Activated T-helper 9 cell treated with anti-CD3 and anti-CD28 coated beads, Interleukin-2, amount 50 U/mL, for 16 hours (primary cell): ENCODE measurements at places on chromosomes 4 and X.
A peak's percentile ranks its signal among the peaks of the same experiment; 100 is the strongest.

DNA sequence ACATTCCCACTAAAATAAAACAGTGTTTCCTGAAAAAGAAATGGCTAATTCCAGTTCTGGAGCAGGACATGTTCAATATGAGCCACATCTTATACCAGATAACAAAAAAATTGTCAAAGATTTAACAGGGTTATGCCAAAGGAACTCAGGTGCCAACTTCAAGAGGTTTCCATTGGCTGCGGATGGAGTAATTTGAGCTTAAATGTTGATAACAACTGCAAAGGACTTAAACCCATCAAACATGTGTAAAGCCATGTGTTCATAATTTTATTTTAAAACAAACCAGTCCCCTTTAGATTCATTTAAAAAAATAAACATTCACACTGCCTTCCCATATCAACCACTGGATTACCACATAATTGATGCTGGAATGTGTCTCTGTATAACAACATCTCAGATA, 156.4 kb upstream of the PCDH18 start:
- no peak for DNase-seq

DNA sequence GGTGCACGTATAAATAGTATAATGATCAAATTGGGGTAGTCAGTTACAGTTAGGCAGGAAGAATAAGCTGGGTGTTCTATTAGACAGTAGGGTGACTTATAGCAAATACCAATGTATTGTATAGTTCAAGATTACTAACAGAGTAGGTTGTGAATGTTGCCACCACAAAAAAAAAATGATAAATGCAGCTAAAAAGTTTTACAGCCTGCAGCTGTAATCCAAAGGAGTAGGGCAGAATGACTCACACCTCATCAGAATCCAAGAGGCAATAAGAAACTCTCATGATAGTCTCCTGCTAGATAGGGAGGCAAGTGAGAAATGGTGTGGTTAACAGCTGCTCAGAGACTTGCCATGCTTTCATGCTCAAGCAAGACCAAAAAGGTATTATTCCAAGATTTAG, 19.6 kb upstream of the TCEAL4 start:
- DNase-seq = no peak

DNA sequence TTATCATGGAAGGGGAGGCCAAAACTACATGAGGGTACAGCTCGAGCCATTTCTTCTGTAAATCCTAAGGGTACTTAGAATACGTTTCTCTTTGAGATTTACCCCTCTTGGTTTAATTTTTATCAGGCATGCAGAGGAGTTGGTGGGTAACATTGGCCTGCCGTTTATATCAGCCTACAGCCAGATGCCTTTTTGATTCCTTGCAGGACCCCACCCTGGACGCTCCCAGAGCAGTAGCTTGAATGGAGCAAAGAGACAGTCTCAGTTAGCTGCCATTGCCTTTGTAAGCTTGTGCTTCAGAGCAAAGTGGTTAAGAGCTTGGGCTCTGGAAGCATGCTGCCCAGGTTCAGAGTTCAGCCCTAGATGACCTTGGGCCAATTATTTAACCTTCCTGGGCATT, 9.0 kb downstream of the DOCK11 start:
- DNase-seq = no peak

DNA sequence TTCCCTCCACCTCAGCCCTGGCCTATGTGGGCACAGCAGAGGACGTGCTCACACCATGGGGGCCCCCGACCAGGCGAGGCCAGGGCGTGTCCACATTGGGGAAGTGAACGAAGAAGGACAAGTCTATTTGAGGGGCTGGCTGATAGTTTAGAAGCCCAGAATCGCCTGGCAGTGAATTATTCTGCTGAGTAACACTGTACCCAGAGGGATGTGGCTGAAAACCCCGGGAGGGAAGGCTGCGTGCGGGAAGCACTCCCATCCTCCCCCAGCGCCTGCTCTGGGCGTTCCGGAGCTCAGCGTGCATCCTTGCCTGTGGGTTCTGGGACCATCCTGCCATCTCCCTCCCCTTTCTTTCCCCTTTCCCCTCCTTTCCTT, 66.6 kb downstream of the TRMT44 start:
- no peak for DNase-seq

DNA sequence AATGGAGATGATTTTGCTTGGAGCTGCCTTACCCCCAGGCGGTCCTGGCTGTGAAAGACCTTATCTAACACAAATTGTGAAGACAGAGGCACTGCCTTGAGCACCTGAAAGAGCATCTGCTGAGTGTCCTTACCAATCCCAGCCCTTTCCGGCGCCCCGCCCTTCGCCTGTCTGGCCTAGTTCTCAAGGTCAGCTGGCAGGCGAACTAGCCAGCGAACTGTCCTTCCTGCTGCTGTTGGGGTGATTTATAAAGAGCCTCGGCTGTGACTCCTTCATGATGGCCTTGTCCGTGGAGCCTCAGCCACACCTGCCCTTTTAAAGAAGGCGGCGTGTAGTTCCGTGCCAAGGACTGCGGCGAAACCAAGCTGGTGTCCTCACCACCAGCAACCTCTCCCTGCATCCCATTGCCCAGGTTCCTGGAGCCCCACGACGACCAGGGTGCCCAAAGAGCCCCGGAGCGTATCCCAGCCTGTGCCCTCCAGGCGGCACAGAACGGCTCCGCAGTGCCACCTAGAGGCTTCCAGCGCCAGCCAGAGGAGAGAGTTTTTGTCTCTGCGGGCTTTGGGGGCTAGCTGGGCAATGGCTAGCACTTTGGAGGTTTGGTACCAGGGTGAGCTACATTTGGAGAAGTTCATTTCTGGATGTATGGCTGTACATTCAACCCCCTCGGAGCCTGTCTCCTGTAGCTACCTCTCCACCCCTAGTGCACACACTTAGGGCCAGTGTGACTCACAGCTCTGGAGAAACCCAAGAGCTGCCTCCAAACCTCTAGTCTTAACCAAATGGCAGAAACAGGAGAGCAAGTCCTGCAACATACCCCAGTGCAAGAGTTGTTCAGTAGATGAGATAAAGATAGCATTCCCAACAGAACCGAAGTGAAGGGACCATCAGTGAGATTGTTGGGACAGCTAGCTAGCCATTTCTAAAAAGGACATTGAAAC, 36.8 kb upstream of the VMA21 start:
- peak; percentile 13 for DNase-seq

DNA sequence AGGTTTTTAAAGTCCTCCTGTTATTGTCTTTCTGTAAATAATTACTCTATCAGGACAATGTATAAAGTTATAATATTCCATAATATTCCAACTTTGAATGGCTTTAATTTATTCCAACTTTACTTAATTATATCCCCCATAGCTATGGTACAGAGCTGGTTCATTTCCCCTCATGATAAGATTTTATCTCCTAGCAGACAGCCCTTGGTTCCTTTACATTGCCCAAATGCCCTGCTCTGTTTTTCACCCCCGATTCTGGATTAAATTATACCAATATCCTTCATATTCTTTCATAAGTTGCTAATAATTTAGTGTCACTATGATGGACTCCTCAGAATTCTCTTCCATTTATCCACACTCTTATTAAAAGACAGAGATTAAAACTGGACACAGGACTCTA, 340.5 kb downstream of the MAPK10 start:
- DNase-seq = no peak

DNA sequence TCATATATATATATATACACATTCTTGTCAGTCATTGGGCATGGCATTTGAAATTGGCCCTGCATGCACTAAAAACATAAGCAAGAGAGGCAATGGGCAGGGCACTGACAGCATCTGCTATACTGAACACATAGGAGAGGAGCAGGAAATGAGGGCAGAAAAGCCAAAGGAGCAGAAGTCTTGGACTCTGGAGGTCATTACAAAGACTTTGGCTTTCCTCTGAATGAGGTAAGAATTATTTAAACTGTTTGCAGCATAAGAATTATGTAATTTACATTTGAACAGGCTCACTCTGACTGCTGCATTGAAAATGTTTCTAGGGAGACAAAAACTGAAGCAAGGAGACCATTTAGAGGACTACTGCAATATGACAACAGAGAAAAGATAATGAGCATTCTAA, 396.5 kb downstream of the PRDM5 start:
- DNase-seq = no peak

- DNase-seq = no peak
Measured at GRCh38 chr4:182338063-182338462, 94.9 kb downstream of the TENM3 start.

DNA sequence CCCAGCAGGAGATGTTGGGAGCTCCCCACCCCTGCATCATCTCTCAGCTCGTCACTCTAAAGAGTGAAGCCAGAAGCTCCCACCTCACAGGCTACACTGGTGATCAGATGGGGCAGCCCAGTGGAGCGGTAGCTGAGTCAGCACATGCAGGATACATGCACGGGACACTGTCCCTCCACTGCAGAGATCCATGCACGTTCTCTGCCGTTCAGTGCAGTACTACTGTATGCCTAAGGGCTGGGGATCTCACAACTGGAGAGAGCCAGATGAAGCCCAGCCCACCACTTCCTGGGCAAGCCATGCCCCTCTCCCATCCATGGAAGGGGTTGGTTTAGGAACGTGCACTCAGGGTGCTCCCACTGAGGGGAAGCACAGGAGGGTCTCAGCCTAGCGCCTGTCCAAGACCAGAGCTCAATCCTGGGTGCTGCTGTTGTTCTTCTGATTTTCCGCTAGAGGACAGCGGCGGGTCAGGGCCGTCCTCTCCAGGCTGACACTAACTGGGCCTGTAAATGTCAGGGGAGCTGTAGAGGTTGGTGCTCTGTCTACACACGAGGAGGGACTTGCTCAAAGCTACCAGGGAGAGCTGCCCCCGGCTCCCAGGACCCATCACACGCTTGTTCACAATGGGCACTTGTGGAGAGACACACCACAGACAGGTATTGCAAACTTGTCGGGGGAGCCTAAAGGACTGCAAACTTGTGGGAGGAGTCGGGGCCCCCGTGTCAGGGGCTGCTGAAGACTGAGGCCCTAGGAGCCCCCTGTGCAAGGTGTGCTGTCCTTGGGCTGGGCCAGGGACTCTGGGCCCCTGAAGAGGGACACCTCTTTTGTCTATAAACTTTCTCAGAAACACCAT, 18.2 kb upstream of the ABLIM2 start:
- DNase-seq = no peak

- DNase-seq = no peak
Measured at GRCh38 chr4:99483636-99484035, 27.2 kb upstream of the C4orf17 start.

GRCh38 chr4:170229006-170229405, 139.2 kb upstream of the AADAT start:
- DNase-seq = no peak

GRCh38 chr4:42654631-42655268, 2.2 kb downstream of the ATP8A1 start:
- no peak for DNase-seq

DNA sequence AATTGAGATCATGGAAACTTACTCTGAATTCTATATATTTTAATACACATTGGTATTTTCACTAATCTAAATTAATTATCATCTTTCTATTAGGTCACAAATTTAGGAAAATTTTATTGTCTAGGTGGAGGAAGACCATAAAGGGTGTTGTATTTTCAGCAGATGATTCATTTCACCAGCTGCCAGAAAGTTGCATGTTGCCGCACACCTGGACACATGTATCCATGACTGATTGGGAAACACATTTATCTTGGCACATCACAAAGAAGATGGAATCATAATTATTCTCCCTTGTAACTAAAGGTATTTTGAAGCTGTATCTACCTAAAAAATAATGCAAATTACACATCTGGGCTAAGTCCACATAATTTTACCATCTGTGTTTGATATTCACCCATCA, 33.1 kb downstream of the SLC7A11 start:
- DNase-seq = no peak

- no peak for DNase-seq
Measured at GRCh38 chrX:46036508-46036907, 508.7 kb downstream of the ZNF674 start.

- no peak for DNase-seq
Measured at GRCh38 chrX:154431341-154431740, 2.9 kb downstream of the ATP6AP1 start.

GRCh38 chr4:130233377-130234047, 1137.6 kb downstream of the C4orf33 start:
- DNase-seq = no peak

GRCh38 chr4:4780729-4781244, 78.7 kb upstream of the MSX1 start:
- no peak for DNase-seq

DNA sequence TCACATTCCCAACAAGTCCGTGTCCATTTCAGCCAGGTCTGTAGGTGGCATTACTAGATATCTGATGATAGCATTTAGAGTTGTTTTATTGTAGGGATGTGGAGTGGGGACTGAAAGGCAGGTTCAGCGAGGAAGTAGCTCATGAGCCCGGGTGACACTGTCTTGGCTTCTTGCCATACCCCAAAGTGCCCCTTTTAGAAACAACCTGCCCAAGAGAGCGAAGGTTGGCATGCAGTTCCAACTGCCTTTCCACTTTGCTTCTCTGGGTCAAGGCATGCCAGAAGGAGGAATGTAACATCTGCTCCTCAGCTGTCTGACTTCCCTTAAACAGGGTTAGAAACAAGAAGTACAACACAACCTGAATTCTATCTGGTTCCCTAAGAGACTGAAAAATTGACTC, 9.0 kb downstream of the GRIA3 start:
- no peak for DNase-seq

DNA sequence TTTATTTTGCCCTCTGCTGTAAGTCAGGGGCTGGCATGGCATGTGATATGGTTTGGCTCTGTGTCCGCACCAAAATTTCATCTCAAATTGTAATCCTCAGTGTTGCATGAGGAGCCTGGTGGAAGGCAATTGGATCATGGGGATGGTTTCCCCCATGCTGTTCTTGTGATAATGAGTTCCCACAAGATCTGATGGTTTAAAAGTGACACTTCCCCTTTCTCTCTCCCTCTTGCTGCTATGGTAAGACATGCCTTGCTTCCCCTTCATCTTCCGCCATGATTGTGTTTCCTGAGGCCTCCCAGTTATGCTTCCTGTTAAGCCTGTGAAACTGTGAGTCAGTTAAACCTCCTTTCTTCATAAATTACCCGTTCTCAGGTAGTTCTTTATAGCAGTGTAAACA, 72.0 kb upstream of the MSX1 start:
- DNase-seq = no peak

DNA sequence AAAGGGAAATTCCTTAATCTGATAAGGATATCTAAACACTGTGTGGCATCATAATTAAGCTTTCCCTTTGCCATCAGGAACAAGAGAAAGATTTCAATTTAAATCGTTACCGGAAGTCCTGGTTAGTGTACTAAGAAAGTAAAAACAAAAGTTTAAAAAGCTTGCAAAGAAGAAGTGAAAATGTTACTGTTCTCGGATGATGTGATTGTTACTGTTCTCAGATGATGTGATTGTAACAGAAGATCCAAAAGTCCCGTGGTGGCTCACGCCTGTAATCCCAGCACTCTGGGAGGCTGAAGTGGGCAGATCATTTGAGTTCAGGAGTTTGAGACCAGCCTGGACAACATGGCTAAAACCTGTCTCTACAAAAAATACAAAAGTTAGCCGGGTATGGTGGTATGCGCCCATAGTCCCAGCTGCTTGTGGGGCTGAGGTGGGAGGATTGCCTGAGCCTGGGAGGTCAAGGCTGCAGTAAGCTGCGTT, 62.5 kb downstream of the RGS12 start:
- DNase-seq = no peak
